ENCODE measurements at places on chromosomes 4 and X. TPM values are rescaled to one million over a fixed set of nuclear protein-coding genes. Genes with fewer than 3 reads are reported as not detected.

Gene MAGIX
- polyA plus RNA-seq = 1.2 TPM

Gene DBET
- not detected for polyA plus RNA-seq

Gene PDE6B
- 25.2 TPM for polyA plus RNA-seq

Gene CCDC160
- not detected for polyA plus RNA-seq

Gene SLITRK2
- not detected for polyA plus RNA-seq

Gene PHKA1
- 0.07 TPM for polyA plus RNA-seq

Gene TCEAL6
- polyA plus RNA-seq = not detected

Gene NDST3
- polyA plus RNA-seq = not detected
